ENCODE measurements at places on chromosomes 16 and 17.

GRCh38 chr17:57674894-57675293 is 70.2 kb downstream of the CCDC182 start:
- no peak for DNase-seq

DNA sequence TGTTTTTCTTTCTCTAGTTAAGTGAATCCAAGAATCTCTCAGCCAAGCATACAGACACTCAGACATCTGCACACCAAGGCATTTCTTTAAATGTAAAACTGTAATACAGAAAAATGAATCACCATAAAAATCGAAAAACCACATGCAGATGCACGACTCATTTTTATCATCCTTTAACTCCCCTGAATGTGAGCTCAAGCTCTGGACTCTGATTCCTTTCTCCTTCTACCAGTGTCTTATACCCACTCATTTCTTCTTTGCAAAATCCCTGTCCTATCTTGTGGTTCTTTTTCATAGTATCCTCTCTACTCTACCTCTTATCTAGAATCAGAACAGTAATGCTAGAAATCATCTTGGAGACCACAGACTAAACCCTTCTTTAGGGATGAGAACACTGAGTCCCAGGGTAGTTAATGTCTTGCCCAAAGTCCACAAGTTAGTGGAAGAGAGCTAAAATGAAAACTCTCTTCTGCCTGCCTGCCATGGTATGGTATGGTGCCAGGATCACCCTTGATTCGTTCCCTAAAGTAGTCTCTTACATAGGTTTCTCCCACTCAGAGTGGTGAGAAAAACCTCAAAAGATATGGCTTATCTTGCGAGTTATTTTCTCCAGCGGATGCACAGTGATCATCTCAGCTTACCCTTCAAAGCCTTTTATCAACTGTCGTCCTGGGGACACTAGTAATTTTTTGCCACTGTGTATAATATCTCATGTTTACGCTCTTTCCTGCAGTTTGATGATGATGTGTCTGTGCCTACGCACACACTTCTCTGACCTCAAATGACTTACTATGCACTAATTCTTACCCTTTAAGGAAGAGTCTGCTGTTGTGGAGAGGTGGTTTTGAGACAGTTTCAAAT is 30.2 kb downstream of the BRD7 start:
- DNase-seq, result no peak

- DNase-seq, result peak; percentile 74
These were observed 5.6 kb upstream of the NOTUM start for GRCh38 chr17:81966343-81967243.

DNA sequence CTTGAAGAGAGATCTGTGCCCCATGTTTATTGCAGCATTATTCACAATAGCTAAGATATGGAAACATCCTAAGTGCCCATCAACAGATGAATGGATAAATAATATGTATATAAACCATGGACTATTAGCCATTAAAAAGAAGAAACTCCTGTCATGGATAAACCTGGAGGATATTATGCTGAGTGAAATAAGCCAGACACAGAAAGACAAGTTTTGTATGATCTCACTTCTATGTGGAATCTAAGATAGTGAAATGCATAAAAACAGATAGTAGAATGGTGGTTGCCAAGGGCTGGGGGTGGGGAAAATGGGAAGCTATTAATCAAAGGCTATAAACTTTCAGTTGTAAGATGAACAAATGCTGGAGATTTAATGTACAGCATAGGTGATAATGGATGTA is 19.9 kb upstream of the HEATR6 start:
- no peak for DNase-seq

- DNase-seq, result no peak
These were observed 5.3 kb downstream of the PNMT start for GRCh38 chr17:39673335-39674081.

DNA sequence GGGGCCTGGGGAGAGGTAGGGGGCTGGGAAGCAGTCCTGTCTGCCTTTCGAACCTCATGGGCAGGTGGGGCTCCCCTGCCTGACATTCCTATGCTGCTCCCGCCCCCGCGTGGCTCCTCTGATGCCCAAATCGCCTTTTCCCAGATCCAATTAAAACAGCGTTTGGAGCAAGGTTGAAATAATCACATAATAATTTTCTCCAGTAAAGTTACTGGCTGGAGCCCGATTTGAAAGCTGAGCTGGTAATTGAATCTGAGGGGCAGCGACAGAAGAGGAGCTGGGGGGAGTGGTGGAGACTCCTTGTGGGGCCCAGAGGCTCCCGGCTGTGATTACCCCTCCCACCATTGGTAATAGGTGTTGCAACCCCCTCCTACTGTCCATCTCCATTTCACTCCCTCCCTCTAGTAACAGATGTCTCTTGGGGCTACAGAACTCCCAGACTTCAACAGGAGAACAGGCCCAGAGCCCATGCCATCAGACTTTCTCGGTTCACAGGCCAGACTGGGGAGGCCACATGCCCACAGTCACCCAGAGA is 38.9 kb upstream of the C1QL1 start:
- DNase-seq, result no peak

- no peak for DNase-seq
These were observed 115.4 kb upstream of the CDC42EP4 start for GRCh38 chr17:73427198-73427597.
